ENCODE measurements at places on chromosomes 7 and 10.

- no peak for DNase-seq
Measured at GRCh38 chr10:61078542-61079275, 134.7 kb upstream of the RHOBTB1 start.

- DNase-seq = no peak
Measured at GRCh38 chr7:159036916-159037605, 107.6 kb downstream of the VIPR2 start.

GRCh38 chr7:33232632-33233145 is 103.3 kb downstream of the BBS9 start:
- DNase-seq = no peak

DNA sequence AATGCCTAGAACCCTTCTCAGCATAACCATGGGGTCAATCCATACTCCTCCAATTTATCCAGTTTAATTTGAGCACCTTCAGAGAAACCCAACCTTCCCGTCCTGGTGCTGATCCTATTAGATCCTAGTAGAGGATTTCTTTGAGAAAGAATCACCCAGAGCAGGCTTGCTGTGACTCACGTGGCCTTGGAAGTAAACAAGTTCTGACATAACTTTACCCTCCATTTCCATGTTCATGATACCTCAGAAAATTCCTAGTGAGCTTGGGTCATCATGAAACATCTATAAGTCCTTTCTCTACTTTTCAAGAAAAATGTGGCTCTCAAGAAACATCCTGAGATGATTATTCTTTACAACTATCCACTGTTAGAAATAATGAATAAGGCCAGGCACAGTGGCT is 71.7 kb downstream of the PRLHR start:
- no peak for DNase-seq

DNA sequence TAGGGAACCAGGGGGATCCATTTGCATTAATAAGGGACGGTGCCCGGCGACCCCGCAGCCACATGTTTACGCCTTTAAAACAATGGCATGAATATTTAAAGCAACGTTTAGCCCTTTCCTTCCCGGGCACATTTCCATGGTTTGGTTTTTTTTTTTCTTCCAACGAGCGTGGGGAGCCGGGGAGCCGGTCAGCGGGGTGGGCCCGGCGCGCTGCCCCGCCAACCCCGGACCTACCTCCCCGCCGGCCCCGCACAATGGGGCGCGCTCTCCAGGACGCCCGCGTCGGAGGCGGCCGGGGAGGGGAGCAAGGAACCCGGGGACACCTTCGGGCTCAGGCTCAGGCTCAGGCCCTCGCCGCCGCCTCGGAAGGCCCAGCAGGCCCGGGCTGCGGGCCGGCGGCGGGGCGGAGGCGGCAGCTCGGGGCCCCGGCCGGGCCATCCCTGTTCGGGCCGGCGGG is 1.0 kb downstream of the SEPHS1 start:
- no peak for DNase-seq

DNA sequence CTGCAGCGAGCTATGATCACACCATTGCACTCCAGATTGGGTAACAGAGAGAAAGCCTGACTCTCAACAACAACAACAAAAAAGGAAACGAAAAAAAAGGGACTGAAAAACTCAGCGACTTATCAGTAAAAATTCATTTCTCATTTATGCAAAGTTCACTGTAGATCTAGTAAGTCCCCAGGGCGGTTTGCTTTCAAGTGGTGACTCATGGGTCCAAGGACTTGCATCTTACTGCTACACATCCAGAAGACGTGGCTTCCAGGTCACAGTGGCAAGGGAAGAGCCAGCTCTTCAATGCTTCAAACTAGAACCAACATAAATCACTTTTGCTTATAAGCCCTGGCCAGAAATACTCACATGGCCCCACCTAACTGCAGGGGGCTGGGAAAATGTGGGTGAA is 178.3 kb upstream of the AUTS2 start:
- DNase-seq = no peak

GRCh38 chr7:40133561-40134427 is 628 bp downstream of the MPLKIP start:
- no peak for DNase-seq

- DNase-seq = no peak
Measured at GRCh38 chr7:14637968-14638367, 264.6 kb downstream of the DGKB start.

GRCh38 chr10:75592151-75592787 is 160.8 kb downstream of the LRMDA start:
- DNase-seq = no peak

- no peak for DNase-seq
Measured at GRCh38 chr10:28620251-28620650, 57.1 kb upstream of the BAMBI start.

DNA sequence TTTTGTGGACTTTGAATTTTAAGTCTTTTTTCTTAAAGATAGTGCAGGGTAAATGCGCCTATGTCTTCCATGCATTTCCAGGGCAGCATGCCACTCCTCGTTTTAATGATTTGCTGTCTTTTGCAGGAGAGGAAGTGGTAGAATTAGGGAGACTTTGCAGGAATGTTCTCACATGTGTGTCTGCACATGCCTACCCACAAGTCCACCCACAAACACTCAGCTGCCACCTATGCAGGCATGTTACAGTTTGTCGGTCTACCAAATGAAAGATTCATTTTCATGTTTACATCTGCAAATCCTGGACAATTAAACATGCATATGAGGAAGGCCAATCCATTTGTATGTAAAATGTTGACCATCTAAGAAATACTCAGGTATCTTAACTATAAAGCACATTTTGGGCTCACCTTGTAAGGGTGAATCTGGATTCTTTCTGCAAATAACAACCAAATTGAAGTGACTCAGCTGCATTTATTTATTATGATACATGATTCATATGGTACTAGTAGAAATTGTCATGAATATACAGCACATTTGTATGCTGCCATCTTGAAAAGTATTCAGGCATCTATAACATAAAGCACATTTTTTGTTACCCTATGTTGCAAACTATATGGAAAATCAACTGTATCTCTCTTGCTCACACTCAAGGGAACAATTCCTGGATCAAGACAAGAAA is 4.7 kb upstream of the TEX36 start:
- DNase-seq = no peak

- no peak for DNase-seq
Measured at GRCh38 chr10:43959364-43960134, 310.9 kb upstream of the ZNF32 start.

GRCh38 chr10:12063483-12063818 is 5.3 kb upstream of the DHTKD1 start:
- no peak for DNase-seq

DNA sequence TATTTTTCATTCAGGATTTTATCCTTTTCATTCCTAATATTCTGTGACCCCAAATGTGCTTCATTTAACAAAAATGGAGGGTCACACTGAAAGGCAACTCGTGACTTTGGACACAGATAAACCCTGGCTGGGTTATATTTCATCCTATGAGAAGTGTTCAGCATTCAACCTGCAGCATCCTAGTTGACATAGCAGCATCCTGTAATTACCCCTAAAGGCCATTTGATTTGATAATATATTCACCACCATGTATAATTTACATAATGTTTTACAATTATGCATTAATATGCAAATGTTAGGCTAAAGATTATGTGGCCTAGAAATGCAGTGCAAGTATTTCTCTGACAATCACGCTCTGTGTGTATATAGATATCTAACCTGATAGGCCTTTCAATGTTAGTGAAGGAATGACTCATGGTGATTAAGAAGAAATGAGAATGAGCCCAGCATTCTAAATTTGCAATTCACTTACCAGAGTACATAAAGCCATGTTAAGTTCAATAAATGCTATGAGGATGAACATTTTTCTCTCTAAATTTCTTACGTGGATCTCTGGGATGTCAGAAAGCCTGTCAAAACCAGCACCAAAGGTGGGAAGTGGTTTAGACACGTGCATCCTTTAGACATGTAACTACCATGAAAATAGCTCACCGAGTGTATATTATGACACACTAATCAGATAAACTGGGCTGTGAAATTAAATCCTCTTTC is 337.7 kb upstream of the AOAH start:
- DNase-seq = no peak

DNA sequence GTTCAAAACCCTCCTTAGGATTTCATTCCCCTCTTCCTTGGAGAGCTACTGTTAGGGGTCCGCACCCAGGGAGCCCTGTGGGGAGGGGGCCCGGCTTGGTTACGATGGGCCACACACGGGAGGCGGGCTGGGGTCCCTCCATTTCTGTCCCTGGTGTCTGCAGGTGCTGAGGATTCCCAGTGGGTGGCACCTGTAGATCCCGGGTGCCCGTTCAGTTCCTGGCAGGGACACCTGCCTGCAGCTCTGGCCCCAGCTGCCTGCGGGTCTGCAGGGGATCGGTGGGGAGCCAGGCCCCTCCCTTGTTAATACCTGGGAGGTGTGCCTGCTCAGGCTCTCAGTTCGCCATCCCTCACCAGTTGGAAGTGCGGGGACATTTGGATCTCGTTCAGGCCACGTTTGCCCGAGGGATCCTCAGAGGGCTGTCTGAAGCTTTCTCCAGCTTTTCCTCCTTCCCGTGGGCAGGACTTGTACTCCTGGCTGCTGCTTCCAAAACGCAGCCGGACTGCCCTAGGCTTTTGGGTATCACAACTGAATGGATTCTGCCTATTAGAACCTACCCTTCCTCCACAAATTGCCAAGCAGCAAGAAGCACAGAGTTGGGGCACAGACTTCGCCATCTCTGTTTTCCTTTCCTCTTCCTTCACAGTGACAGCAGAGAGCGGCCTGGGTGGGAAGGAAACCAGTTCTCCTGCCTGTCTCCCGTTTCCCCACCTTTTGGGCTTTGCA is 22.3 kb upstream of the IL15RA start:
- no peak for DNase-seq

GRCh38 chr7:91135703-91136430 is 128.4 kb upstream of the FZD1 start:
- DNase-seq = no peak

GRCh38 chr10:26448292-26448691 is 10.2 kb downstream of the APBB1IP start:
- DNase-seq = no peak

GRCh38 chr10:109743574-109743973 is 179.7 kb downstream of the XPNPEP1 start:
- no peak for DNase-seq

GRCh38 chr10:112738606-112739591 is 211.1 kb upstream of the TCF7L2 start:
- DNase-seq = no peak

- no peak for DNase-seq
Measured at GRCh38 chr7:12864470-12865046, 177.1 kb downstream of the ARL4A start.

- DNase-seq = no peak
Measured at GRCh38 chr10:21257919-21258318, 267.6 kb downstream of the SKIDA1 start.

DNA sequence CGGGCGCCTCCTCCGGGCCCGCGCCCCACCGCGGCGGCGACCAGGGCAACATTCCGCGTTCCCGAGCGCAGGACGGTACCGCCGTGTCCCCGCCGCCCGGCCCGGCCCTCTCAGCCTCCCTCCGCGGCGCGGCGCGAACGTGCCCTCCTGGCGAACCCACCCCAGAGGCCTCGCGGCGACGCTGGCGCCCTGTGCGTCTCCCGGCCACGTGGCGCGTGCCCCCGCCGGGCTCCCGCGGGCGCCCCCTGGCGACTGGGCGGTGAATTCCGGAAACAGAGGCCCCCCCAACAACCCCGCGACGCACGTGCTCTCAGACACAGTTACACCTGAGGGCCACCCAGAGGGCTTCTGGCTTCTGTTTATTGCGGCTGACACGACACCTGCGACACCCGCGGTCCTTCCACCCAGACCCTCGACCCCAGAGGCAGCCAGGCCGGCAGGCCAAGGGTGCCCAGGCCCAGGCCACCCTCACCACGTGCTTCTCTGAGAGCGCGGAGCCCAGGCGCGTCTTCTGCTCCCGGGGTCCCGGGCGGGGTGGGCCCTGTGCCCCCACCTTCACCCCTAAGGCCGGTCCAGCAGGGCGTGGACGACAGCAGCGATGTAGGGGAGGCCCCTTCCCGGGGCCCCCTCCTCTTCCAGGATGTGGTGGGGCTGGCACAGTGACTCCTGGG is at the start of gene SAP25:
TSS of gene SAP25 (minus strand) at position 210 of the 671 bp plus-strand sequence. CDS start at position 52, 158 bp downstream.
- DNase-seq = no peak

DNA sequence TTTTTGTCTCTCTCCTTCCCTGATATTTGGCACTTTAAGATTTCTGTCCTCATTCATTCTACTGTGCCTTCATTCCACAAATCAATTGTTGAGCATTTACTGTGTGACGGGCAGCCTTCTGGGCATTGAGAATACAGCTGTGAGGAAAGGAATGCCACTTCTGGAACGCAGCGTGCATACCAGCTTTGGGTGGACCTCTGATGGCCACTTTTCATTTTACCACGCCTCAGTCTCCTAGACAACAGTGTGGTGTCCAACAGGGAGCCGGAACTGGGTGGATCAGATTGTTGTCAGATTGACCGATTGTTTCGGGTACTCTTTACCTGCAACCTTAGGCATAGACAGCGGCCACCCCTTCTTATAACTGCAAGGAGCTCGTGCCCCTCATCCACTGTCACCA is 222.7 kb upstream of the DPP6 start:
- no peak for DNase-seq

GRCh38 chr7:101814991-101815825 is 2.2 kb upstream of the CUX1 start:
- DNase-seq = peak; percentile 39

- no peak for DNase-seq
Measured at GRCh38 chr10:70198696-70199466, 28.6 kb upstream of the SAR1A start.

- no peak for DNase-seq
Measured at GRCh38 chr7:4136501-4137110, 545.5 kb upstream of the FOXK1 start.

DNA sequence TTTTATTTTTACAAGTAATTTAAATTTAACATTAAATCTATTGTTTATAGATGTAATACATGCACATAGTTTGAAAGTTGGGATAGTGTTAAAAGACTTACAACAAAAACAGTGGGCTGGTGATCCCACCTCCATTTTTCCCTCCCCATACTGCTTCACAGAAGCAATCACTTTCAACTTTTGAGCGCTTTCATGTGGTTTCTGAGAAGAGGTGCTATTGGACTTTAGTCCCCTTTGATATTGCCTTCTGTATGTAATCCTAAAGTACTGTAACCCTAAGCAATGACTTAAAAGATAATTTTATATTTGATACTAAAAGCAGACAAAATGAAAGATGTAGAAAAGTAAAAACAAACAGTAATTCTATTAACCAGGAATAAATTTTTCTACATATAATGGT is 88.1 kb upstream of the FAM171A1 start:
- DNase-seq = no peak

DNA sequence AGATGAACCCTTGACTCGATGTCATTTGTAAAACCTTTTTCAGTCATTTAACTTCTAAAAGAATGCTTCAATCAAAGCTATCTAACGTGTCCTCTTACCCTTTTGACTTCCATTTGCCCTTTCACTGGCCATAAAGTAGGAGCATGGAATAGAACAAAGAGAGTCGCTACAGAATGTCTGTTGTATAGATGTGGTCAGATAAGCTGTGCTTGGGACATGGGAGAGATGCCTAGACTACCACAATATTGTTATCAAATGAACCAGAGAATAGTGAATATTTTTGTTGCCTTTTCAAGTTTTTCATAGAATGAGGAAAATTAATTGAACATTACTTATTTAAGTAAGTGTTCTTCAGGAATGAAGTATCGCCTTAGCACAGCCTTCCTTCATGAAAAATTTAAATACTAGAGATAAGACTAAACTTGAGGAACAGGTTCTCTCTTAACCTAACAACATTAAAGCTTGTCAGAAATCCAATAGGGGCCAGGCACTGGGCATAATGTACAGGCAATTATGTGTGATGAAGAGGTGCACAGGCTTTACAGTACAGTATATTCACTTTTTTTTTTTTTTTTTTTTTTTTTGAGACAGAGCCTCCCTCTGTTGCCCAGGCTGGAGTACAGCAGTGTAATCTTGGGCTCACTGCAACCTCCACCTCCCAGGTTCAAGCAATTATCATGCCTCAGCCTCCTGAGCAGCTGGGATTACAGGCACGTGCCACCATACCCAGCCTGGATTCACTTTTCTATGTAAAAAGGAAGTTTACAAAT is 7.5 kb upstream of the KMT2E start:
- DNase-seq = no peak
